ENCODE measurements at places on chromosomes 6 and 20.

DNA sequence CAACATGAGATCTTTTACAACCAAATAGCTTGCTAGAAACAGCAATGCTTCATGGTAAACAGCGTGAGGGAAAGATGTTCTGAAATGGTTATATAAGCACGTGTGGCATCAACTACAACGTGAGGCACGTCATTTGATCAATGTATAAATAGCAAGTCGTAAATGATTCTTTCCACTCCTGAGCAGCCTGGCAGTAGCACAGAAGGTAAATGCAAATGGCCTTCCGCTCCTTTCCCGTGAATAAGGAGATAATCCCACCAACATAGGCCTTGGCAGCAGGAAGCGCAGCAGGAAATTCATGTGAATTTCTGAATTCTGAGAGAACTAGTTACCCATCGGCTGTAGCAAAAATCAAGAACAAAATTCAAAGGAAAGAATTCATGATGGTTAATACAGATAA lies 17.0 kb downstream of the RPS6KA2 start:
- no peak for DNase-seq

GRCh38 chr6:85751374-85752055 lies 108.8 kb upstream of the SYNCRIP start:
- no peak for DNase-seq

DNA sequence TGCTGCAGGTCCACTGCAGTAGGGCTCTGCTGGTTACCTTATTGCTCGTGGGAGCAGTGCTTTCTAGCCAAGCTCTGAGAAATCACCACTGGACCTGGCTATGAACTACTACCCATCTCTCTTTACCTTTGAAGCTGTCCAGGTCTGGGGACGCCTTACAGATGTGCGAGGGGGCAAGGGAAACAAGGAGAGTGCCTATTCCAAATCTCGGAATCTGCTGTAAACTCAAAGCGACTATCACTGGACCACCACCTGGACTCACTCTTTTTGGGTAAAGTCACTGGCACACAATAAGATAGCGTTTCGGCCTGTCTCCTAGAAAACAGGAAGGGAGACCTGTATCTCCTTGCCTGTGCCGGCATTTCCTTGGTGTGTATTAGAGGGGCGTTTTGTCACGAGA lies 5.3 kb downstream of the NRN1 start:
- DNase-seq, result no peak

GRCh38 chr6:8325743-8326142 lies 109.6 kb downstream of the SLC35B3 start:
- DNase-seq, result no peak

- DNase-seq, result no peak
Measured at GRCh38 chr6:549906-550305, 107.0 kb downstream of the HUS1B start.

DNA sequence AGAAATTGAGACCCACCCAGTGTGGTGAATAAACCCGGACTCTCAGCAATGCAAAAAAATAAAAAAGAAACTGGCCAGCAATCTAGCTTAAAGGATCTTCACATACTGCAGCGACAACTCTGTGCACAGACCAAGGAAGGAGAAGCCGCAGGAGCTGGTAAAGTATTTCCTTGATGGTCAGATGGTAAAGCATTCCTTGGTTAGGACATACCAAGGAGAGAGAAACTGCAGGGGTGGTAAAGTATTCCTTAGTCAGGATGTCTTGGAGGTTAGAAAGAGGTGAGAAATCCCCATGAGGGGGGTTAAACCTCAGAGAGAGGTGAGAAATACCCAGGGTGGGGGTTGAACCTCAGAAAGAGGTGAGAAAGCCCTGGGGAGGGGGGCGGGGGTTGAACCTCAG lies 86.8 kb downstream of the PLG start:
- DNase-seq, result no peak

GRCh38 chr20:63733117-63733516 lies 3.3 kb upstream of the LIME1 start:
- no peak for DNase-seq

Data from erythroblast (primary cell).